ENCODE measurements at places on chromosomes 2 and 18. TPM values are rescaled to one million over a fixed set of nuclear protein-coding genes. Genes with fewer than 3 reads are reported as not detected.

EN1 gene
- total RNA-seq, result 0.92 TPM

CNPPD1 gene
- 43.6 TPM for total RNA-seq

UGT1A3 gene
- not detected for total RNA-seq

ZSWIM2 gene
- not detected for total RNA-seq

PLB1 gene
- 2.0 TPM for total RNA-seq

CRACDL gene
- total RNA-seq, result 0.54 TPM

SCN9A gene
- total RNA-seq, result 6.3 TPM

ALLC gene
- not detected for total RNA-seq

HOXD9 gene
- 1.7 TPM for total RNA-seq

HS1BP3 gene
- 44.3 TPM for total RNA-seq

CD8B2 gene
- total RNA-seq, result not detected

MLPH gene
- 256 TPM for total RNA-seq

MFF gene
- total RNA-seq, result 119 TPM

TUBA4B gene
- total RNA-seq, result 0.26 TPM

UGT1A4 gene
- not detected for total RNA-seq

PPP3R1 gene
- total RNA-seq, result 84.8 TPM

MYL12B gene
- total RNA-seq, result 381 TPM

COPS8 gene
- total RNA-seq, result 94.5 TPM

PLGLB2 gene
- total RNA-seq, result 0.49 TPM

VIL1 gene
- total RNA-seq, result 0.16 TPM

IL1RL2 gene
- total RNA-seq, result not detected

LRP1B gene
- not detected for total RNA-seq

KIF5C gene
- total RNA-seq, result 0.42 TPM

CCDC102B gene
- 0.25 TPM for total RNA-seq

RALBP1 gene
- 30.9 TPM for total RNA-seq

LIMS3 gene
- not detected for total RNA-seq

MROH2A gene
- total RNA-seq, result 0.32 TPM

TMEM214 gene
- 56.4 TPM for total RNA-seq

DYNAP gene
- not detected for total RNA-seq

COBLL1 gene
- 3.8 TPM for total RNA-seq

GTF3C2 gene
- total RNA-seq, result 62.4 TPM

UPP2 gene
- total RNA-seq, result not detected

CYS1 gene
- 1.4 TPM for total RNA-seq

ADAM23 gene
- total RNA-seq, result 10.0 TPM

PMAIP1 gene
- total RNA-seq, result 11.9 TPM

Measured in A549 treated with DMSO at 1 μM for 4 hours (cell line).